ENCODE measurements at places on chromosomes 1 and 21. TPM values are rescaled to one million over a fixed set of nuclear protein-coding genes. Genes with fewer than 3 reads are reported as not detected.

GRCh38 chr1:16628361-16629111 is 15.2 kb upstream of the NBPF1 start:
- no peak for DNase-seq

- DNase-seq = peak; percentile 28
These were observed 63.5 kb downstream of the DISC1 start for GRCh38 chr1:231690059-231690458.

- DNase-seq = no peak
These were observed 28.8 kb downstream of the ABCG1 start for GRCh38 chr21:42247716-42248115.

DNA sequence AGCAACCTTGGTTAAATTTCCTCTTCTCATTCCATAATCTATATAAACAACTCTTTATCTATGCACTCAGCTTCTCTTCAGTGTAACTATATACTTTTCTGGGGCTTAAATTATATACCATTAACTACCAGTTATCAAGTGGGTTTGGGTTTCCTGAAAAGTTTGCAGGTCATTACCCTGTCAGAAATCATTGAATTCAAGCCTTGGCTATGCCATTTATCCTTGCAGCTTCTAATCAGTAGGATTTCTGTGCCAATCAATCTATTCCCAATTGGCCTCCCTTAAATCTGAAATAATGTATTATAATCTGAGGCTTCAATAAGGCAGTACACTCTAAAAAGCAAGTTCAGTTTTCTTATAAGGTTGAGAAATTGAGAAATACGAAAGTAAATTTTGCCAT is 466.5 kb downstream of the NCAM2 start:
- DNase-seq = no peak

- DNase-seq = no peak
These were observed 14.1 kb upstream of the PADI4 start for GRCh38 chr1:17293681-17294425.

DNA sequence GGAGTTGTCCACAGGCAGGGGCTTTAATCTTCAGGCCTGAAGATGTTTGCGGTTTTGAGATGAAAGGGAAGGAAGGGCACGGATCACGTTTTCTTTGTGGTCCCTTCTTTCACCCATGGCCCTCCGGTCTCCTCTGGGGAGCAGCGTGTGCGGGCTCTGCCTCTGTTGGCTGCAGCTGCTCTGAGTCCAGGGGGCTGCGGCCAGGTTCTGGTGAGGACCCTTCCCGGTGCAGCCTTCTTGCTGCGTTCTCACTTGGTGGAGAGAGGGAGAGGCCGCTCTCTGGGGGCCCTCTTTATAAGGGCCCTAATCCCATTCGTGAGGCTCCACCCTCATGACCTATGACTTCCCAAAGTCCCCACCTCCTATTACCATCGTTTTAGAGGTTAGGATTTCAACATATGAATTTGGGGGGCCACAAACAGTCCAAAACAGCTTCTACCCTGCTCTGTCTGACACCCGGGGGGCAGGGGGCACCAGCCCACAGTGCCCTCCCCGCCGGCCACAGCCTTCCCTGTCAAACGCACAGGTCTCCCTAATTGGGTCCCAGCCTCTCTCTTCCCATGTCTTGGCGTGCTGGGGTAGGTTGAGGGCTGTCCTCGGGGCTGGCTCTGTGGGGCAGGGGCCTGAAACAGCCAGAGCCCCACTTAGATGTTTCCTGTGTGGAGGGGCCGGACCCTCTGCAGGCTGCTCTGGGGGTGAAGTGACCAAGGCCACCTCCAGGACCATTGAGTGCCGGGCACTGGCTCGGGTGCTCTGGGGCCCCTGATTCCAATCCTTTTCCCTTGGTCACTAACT is 100.1 kb upstream of the C1orf174 start:
- DNase-seq = no peak

DNA sequence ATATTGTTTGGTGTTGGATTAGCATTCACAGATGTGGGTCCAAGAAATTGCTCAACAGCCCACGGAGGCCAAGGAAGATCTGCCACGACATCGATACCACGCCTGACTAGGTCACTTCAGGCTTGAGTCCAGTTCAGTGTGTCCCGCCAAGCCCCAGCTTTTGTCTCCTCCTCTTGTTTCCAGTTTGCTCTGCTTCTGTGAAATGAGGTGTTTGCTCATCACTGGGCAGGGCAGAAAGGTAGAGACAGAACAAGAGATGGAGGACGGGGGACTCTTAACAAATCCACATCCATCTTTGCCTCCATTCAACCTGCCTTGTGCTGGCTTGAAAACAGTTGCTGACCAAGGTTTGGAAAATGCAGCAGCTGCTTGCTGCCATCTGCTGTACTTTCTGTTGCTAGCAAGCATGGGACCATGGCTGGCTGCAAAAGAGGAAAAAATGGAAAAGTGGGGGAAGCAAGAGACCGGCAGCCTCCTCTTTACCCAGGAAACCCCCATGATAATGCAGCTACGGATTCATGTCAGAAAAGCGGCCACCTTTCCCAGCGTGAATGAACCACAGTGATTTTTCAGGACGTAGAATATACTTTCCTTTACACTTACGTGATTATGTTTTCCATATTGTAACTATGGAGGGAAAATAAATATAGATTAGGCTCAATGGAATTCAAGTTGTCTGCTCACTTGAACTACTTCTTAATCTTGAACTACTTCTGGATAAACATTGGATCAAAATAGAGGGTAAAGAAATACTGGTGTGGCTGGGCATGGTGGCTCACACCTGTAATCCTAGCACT is 80.2 kb upstream of the GREM2 start:
- DNase-seq = peak; percentile 76

DNA sequence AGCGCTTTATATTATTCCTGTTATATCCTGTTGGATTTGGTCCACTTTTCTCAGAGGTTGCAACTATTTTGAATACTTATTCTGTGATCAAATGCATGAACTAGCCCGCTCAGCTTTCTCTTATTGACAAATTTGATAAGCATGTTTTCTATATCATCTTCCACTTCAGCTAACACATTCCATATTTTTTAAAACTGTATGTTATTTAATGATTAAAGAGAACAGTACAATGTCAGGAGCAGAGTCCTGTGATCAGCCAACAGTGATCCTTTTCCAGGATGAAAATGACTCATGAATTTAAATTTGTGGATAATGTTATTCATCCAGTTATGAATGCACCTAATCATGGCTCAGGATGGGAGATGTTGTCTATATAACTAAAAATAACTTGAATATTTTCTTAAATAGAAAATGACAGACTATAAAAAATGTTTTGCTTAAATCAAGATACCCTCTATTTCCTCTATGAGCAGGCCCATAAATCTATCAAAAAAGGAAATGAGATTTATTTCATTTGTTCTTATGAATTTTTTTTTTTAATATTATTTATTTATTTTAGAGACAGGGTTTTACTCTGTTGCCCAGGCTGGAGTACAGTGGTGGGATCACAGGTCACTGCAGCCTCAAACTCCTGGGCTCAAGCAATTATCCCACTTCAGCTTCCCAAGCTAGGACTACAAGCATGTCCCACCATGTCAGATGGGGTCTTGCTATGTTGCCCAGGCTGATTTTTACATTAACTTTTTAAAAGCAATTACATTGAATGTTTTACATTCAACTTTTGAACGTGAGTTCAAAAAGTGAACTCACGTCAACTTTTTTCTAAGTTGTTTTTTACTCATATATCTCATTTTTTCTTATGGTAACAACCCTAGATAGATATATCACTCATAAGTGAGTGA is 12.5 kb downstream of the BPNT1 start:
- no peak for DNase-seq

GRCh38 chr1:150791585-150791984 is 16.5 kb downstream of the CTSK start:
- peak; percentile 37 for DNase-seq

- DNase-seq = no peak
These were observed 69.1 kb downstream of the DYRK1A start for GRCh38 chr21:37435711-37436110.

GRCh38 chr21:40765811-40766210 is 81.1 kb downstream of the DSCAM start:
- peak; percentile 43 for DNase-seq

GRCh38 chr1:224670506-224670905 is 54.4 kb downstream of the CNIH3 start:
- DNase-seq = no peak

- no peak for DNase-seq
These were observed 25.4 kb downstream of the TMCO4 start for GRCh38 chr1:19774180-19774785.

- no peak for DNase-seq
These were observed 35.3 kb downstream of the ACOT11 start for GRCh38 chr1:54583307-54583686.

DNA sequence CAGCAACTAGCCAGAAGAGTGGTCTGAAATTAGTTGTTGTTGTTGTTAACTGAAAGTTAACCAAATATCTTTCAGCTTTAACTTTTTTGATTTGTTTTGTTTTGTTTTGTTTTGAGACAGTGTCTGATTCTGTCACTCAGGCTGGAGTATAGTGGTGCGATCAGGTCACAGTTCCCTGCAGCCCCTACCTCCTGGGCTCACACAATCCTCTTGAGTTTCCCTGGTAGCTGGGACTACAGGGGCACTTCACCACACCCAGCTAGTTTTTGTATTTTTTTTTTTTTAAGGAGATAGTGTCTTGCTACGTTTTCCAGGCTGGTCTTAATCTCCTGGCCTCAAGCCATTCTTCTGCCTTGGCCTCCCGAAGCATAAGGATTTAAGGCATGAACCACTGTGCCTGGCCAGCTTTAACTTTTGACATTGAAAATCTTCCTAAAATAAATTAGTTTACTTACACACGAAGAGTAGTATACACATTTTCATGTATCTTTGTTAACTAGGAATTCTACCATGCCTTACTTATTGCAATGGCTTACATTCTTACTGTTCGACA is 45.0 kb downstream of the GNG12 start:
- DNase-seq = no peak

The S100A16 gene
- 45.4 TPM for total RNA-seq

The MXRA8 gene
- total RNA-seq = 87.9 TPM

The GPR37L1 gene
- 0.04 TPM for total RNA-seq

The SPATA21 gene
- 0.04 TPM for total RNA-seq

The LCE2A gene
- total RNA-seq = not detected

The TRIM58 gene
- 1.6 TPM for total RNA-seq
